Dermis blood vessel endothelial cell (primary cell): ENCODE measurements at places on chromosomes 7 and 10.

DNA sequence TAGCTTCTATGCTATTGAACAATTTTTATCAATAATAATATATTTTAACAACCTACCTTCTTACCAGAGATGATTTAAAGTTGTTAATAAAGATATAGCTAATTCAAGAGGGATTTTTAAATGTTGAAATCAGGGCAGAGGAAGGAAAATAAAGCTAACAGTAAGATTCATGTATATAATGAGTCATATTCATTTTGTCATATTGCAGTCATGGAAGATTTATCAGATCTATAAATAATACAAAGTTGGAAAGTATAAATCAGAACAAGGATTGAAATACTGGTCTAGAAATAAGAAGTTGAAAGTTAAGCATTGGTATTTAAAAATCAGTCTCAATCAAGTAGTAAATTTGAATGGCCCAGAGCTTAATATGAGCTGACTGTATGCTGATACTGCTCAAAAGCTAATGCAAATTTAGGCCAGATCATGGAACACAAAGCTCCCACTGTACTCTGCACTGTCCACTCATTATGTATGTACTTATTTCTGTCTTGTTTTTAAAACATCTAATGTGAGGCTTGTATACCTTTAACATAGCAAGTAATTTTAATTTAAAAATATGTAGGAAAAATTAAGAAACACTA, 196.9 kb downstream of the ZEB1 start:
- DNase-seq = no peak

DNA sequence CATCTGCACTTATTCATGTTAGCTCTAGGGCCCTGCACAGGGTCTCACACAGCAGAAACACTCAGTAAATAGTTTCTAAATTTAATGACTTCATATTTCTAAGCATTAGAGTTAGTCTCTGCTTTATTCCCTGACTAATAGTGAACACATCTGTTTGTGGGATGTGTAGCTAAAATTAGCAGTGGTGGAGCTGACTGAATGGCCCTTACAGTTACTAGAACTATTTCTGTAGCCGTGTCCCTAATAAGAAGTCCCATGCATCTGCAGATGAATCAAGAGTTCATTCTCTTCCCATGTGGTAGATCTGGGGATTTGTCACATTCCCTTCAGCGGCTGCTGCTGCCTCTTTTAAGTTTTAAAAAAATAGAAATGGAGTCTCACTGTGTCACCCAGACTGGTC, 11.7 kb downstream of the MAP3K8 start:
- DNase-seq = no peak

GRCh38 chr10:43958964-43959363, 310.3 kb upstream of the ZNF32 start:
- no peak for DNase-seq

DNA sequence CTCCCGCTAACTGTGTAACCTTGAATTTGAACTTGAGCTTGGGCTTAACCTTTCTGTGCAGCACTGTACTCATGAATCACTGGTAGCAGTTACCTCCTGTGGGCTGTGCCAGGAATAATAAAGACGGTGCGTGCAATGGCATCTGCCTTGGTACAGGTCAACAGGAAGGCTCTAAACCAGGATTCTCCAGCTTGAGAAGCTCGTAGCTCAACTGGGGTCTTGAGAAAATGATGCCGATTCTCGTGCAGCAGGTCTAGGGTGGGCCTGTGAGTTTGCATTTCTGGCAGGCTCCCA, 112.5 kb upstream of the ANLN start:
- peak; percentile 32 for DNase-seq

- no peak for DNase-seq
Observed at GRCh38 chr7:17447728-17448478, 149.5 kb downstream of the AHR start.
